ENCODE measurements at places on chromosomes 4 and X.

GRCh38 chrX:821327-822107 is 190.9 kb downstream of the SHOX start:
- DNase-seq: no peak

GRCh38 chr4:165493359-165493758 is 114.6 kb downstream of the CPE start:
- DNase-seq: no peak

DNA sequence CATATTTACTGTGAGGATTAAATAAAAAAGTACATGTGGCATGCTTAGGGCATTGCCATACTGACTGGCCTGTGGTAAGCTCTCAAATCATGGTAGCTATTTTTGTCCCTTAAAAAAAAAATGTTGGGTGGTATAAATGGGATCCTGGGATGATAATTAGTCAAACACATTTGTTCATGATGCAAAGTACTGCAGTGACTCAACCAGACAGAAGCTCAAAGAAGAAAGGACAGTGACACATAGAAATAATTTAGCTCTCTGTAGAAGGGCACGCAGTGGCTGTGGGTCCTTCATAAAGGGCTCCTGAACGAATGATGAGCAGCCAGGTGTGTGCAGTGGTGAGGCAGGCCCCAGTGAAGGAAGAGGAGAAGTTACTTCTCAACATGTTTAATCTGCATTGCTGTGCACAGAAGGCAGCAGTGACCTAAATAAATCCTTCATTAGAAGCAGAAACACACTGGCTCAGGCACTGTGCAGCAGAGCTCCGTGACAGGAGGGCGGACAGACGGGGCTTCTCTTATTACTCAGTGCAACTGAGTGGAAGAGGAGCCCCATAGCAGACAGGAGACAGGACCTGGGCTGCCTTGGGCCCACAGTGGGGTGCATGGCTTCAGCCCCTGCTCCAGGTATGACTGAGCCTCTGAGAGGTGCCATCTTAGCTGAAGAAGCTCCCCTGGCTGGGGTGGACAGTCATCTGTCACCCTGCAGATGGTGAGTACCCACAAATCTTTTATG is 20.3 kb downstream of the HS3ST1 start:
- no peak for DNase-seq

GRCh38 chr4:126028876-126029275 is 714.1 kb downstream of the FAT4 start:
- DNase-seq: no peak

GRCh38 chr4:169351872-169352271 is 81.1 kb upstream of the SH3RF1 start:
- DNase-seq: no peak

DNA sequence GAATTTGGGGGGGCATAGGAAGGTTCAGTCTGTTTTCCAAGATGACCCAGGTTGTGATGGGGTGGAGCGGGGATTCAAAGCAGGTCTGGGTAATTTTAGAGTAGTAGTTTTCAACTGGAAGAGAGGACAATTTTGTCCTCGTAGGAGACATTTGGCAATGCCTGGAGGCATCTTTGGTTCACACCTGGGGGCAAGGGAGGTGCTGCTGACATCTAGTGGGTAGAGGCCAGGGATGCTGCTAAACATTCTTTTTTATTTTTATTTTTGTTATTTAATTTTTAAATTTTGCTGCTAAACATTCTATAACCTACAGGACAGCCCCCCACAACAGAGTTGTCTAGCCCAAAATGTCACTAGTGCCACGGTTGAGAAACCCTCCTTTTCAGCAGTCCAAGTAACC is 1.9 kb downstream of the RAB9A start:
- no peak for DNase-seq

DNA sequence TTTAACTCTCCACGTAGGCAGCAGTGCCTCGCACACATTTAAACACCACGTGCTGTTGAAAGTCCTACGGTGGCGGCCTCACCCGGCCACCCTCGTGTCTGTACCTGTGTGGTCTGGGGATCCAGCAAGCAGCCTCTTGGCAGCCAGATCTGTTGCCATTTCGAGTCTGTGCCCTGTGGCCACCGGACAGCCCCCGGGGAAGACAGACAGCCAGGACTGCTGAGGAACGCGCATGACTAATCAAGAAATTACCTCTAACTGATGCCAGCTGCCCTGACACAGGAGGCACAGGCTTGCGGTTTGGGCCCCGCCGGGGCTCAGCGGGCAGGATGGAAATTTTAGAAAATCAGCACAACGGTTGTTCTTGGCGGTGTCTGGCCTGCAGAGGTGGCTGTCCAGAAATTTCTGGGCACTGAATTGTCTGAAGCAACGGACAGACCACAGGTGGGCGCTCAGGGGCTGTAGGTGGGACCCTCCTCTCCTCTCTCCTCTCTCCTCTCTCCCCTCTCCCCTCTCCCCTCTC is 15.6 kb upstream of the ASMTL start:
- DNase-seq: no peak

DNA sequence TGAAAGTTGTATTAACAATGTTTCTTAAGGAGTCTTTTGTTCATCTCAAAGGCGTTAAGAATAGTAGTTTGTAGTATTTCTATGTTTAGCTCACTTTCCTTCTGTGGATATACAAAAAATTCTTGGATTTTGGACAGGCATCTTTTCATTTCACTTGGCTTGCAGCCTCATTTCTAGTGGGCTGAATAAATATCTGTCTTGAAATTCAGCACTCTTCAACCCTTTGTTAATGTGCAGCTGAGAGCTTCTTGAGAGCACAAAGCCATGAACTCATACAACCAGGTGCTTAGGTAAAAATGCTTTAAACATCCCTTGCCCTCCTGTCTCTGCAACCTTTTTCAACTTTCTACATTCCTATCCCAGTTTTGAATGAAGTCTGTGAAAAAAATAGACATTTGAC is 1003.2 kb downstream of the C4orf33 start:
- no peak for DNase-seq

GRCh38 chrX:68644861-68645260 is 2.6 kb upstream of the STARD8 start:
- DNase-seq: no peak

- no peak for DNase-seq
Observed at GRCh38 chr4:39852636-39853035, 125.1 kb downstream of the PDS5A start.

DNA sequence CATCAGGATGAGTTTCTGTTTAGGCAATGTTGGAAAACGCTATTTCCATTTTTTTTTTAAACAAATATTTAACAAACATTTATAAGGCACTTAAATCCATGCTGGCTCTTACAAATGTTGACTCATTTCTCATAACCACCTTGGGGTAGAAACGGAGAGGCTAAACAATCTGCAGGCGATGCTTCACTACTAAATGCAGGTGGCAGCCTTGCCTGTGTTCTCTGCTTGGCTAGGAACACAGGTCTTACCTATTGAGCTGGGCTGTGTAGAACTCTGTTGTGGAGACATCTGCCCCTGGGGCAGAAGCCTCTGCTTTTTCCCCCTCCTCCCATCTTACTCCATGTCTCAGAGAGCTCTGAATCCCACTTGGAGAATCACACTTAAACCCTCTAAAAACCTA is 1.4 kb upstream of the CXCL1 start:
- no peak for DNase-seq

DNA sequence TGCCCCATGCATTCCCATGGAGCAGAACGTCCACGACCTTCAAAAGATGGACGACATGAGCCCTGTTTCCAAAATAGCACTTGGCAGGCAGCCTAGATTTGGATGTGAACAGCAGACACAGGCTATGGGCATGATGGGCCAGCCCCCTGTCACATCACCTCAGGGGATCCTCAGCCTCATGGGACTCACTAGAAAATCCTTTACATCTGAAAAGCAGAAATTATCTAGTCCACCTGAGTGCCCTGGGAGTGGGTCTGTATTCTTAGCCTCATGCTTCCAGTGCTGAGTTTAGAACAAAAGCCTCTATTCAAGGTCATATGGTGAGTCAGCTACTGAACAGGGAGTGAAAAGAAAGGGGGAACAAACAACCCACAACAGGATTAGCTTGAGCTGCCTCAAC is 35.8 kb downstream of the GRIA3 start:
- DNase-seq: no peak

- no peak for DNase-seq
Observed at GRCh38 chrX:65750674-65751469, 83.4 kb downstream of the MSN start.

DNA sequence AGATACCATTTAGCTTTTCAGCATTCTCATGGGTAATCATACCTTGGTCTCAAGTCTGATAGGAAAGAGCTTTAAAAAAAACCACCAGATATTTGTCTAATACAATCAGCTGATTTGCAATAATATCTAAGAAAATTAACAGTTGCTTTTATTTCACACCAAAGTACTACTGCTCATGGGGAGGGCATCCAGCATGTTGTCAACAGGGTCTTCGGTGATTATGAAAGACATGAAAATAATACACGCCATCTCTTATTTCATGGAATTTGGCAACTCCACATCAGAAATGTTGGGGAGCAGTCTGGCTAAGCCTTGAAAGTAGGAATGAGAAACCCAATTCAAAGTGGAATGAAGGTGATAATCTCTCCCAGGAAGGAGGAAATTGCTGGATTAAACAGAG is 3.0 kb downstream of the ASB5 start:
- DNase-seq: no peak

GRCh38 chr4:109969919-109970318 is 57.2 kb downstream of the EGF start:
- no peak for DNase-seq

DNA sequence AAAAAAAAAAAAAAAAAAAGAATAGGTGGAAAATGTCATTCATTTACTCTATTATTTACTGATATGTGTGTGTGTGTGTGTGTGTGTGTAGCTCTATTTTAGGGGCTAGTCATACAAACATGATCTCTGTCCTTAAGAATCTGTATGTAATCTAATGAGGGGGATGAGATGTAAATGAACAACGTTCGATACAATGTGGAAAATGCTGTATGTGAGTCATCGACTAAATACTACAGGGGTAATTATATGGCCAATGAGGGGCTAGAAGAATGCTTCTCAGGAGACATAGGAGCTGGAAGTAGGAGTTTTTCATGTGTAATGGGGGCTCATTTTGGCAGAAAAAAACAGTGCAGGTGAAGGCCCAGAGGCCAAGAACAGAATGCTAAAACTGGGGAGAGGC is 41.9 kb downstream of the LEF1 start:
- DNase-seq: no peak

DNA sequence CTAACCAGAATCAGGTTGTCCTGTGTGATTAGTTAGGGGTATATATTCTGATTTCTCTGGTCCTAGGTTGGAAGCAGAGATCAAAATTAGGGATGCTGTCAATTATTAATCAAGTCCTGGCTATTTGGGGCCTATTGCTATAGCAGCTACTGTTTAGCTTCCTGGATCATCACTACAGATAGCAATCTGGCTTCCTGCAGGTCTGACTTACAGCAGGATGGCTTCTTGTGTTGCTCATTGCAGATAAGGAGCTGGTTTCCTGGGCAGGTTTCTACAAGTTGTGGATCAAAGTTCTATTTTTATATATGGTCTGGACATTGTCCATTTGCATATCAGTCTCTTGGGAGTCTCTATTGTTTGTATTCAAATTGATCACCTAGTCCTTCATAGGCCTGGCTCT is 57.7 kb upstream of the C4orf54 start:
- DNase-seq: no peak

- no peak for DNase-seq
Observed at GRCh38 chr4:2624782-2625530, 88.5 kb downstream of the FAM193A start.

DNA sequence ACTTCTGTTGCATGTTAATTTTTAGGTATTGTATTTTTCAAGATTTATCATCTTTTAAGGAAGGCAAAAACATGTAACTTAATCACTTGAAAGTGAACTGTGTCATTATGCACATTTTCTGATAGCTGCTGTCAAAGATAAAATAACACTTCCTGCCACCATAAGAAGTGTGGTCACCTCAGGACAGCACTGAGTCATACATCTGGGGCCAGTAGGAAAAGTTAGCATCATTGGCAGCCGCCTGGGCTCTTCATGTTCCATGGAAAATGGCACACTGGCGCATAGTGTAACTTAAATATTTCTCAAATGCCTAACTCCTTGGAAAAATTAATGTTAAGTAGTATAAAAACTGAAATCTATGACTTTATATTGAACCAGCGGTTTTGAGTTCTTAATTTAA is 24.2 kb downstream of the CNKSR2 start:
- no peak for DNase-seq

GRCh38 chrX:71922686-71923085 is 12.0 kb downstream of the NHSL2 start:
- DNase-seq: no peak

GRCh38 chrX:7220121-7220520 is 72.2 kb upstream of the PUDP start:
- DNase-seq: no peak

DNA sequence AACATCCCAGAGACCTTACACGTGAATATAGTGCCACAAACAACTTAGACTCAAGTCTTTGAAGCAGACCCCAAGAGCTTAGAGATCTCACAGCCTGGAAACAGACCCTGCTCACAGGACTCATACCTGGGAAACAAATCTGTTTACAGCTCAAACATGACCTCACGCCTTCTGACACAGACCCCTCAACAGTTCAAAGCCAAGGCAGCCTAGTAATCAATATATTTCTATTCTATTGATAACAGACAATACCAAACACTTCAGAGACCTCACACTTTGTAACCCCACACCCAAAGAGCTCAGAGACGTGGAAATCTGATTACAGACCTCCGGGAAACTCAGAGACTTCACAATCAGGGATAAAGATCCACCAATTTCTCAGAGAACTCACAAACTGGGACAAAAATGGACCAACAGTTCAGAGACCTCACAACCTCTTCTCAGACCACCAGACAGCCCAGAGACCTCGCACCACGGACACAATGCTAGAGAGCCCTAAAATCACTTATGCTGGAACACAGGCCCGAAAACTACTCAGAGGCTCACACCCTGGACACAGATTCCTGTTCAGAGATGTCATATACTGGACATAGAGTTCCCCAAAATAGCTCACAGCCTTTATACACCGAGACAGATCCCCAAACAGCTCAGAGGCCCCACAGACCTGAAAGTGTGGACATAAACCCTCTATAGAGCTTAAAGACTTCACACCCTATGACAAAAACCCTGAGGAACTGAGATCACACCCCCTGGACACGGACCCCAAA is 14.8 kb downstream of the SUV39H1 start:
- no peak for DNase-seq

DNA sequence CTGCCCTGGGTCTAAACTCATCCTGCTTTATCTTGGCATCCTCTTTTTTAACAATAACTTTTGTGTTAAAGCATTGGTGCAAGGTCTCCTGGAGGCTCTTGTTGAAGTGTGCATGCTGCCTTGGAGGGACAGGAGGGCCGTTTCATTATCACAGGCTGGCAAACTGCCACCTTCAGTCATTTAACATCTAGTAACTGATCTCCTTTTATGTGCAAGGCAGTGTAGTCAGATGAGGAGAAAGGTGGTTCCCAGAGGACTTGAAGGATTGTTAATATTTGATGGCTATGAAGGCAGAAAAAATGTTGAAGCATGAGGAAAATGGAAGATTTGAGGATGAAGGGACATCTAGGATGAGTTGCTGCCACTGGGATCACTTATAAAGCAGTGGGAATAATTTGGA is 439.4 kb downstream of the RAPGEF2 start:
- DNase-seq: no peak

- DNase-seq: no peak
Observed at GRCh38 chr4:8585721-8586212, 5.6 kb downstream of the GPR78 start.

Data from NCI-H774 (cell line).